ENCODE measurements at places on chromosomes 2 and 18.

DNA sequence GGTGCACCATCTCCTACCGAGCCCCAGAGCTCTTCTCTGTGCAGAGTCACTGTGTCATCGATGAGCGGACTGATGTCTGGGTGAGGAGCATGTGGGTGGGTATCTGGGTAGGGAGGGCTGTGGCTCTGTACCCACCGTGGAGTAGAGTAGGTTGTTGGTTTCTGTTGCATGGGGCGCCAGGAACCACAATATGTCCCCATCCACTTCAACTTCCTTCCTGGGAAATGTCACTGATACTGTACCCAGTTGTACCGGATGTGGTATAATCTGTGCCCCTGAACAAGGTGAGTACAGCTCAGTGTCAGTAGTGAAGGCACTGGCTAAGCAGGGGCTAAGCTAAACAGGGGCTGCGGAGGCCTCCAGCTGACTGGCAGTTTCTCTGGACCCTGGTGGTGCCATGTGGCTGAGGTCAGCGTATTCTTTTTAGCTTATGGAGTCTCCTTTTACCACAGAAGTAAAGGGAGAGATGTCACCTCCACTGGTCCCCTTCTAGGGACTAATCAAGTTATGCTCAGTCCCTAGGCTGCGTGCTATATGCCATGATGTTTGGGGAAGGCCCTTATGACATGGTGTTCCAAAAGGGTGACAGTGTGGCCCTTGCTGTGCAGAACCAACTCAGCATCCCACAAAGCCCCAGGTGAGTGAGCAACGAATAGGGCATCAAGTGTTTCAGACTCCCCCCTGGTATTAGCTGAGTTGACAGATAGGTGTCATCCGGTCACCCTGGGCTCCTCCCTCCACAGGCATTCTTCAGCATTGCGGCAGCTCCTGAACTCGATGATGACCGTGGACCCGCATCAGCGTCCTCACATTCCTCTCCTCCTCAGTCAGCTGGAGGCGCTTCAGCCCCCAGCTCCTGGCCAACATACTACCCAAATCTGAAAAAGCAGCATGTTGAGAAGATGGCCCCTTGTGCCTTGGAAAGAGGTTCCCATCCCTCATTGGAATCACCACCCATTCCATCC, 2.7 kb downstream of the STK16 start:
- DNase-seq: peak; percentile 30

GRCh38 chr2:170428868-170429267, 250.9 kb downstream of the MYO3B start:
- no peak for DNase-seq

DNA sequence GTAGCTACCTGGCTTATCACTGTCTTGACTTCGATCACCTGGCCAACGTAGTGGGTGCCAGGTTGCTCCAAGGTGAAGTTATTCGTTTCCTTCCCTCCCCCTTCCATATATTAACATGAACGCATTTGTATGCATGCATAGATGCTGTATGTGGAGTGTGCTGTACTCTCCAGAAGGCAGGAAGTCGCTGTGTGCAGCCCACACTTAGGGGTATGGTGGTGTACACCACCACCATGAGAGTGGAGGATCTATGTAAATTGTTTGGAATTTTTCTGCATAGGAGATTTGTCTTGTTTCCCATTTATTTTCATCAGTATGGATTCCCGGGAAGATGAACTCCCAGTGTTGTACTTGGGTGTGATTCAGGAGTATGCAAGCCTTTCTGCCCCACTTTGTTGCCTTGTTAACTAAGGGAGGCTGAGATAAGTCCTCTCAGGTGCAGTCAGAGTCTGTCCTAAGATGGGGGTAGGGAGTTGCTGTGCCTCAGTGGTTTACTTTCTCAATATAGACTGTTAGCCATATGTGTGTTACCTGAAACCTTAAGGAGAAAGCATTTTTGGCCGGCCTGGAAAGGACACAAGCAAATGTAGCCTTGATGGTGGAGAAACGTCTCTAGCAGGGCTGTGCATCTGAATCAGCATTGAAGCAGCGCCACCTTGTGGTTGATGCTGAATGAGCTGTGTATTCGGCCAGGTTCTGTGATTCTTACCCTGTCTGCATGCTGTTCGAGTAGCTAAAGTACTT, 149.8 kb downstream of the TANC1 start:
- peak; percentile 60 for DNase-seq

DNA sequence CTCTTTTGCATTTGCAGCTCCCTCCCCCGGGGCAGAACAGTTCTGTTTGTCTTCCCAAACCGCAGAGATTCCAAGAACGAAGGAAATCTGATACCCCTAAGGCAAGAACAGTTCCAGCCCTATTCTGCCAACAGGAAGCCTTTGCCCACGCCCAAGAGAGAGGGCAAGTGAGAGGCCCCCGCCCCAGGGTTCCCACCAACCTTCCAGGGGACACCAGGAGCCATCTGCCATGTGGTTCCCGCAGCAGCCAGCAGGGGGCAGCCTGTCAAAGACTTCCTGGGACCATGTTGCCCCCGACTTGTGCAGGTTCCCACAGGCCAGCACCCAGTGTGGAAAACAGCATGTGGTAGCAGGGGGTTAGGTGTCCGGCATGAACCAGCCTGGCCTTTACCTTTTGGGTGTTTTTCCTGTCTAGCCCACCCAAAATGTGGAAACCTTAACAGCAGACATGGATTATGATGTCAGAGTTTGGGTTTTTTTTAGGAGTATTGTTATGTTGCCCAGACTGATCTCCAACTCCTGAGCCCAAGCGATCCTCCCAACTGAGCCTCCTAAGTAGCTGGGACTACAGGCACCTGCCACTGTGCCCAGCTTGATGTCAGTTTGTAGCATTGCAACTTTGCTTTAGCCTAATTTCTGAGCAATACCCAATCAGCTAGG, 21.7 kb upstream of the EFHD1 start:
- DNase-seq: peak; percentile 70

GRCh38 chr2:71704131-71704561, 250.8 kb downstream of the DYSF start:
- DNase-seq: no peak

- no peak for DNase-seq
These were observed 8.2 kb downstream of the KCTD1 start for GRCh38 chr18:26540043-26540628.

DNA sequence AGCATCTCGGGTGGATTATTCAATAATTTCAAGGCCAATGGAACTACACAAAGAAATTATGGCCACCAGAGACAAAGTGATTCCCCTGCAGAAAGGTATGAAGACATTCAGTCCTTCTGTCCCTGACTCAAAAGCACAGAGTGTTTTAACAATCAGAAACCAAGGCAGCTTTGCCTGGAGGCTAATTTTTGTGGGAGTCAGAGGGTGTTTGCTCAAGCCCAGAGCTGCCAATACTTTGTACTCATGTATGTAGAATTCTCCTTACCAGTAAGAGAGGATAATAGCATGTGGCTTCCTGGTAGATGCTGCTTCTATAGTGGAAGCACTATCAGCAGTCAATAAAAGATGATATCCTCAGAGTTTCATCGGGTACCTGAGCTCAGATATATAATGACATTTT, 178.4 kb downstream of the KCNE4 start:
- no peak for DNase-seq

DNA sequence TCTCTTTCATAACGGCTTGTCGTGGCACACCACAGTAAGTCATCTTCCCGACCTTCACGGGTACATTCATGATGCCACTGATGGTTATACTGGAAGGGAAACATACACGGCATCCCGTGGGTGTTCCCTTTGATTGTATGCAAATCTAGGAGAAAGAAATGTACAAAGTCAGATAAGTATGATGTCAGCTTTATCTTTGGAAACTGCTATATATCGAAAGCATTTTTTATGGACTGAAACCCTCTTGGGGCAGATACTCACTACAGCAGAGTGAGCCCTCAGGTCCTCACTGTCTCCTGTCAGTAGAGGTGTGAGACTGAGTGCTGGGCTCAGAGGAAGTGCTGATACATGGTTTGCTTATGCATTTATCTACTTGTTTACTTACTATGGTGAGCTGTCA, 20.4 kb downstream of the PLA2R1 start:
- no peak for DNase-seq

DNA sequence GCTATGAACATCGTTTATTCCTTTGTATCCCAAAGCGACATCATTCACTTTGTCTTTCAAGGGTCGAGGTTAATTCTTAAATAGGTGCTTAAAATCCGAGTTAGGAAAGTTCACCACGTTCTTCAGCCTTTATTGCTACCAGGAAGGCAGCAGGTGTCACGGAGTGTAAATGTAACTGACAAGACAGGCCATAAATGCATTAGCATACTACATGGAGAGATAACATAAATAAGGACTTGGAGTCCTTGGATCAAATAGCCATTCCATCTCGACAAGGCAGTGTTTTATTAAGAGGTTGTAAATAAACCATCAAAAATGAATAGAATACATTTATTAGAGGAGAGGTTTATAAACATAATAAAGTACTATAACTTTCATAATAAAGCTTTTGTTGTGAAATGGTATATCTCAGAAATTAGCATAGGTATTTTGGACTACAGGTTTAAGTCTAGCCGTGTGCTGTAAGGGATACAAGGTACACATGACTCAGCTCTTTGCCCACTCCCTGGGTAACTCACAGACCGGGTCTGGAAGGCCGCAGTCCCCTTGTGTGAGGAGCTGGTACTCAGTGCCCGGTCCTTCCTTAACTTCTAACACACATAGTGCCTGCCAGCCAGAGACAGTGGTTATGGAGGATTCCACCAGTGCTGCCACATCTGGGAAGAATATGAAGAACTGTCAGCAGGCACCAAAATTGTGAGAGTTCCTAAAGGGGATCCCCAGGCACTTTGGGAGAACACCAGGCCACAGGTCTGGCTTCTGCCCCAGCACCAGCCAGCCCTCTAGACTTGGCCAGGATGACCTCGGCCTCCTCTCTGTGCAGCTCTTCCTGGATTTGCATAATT, 29.4 kb downstream of the CAPN13 start:
- no peak for DNase-seq

DNA sequence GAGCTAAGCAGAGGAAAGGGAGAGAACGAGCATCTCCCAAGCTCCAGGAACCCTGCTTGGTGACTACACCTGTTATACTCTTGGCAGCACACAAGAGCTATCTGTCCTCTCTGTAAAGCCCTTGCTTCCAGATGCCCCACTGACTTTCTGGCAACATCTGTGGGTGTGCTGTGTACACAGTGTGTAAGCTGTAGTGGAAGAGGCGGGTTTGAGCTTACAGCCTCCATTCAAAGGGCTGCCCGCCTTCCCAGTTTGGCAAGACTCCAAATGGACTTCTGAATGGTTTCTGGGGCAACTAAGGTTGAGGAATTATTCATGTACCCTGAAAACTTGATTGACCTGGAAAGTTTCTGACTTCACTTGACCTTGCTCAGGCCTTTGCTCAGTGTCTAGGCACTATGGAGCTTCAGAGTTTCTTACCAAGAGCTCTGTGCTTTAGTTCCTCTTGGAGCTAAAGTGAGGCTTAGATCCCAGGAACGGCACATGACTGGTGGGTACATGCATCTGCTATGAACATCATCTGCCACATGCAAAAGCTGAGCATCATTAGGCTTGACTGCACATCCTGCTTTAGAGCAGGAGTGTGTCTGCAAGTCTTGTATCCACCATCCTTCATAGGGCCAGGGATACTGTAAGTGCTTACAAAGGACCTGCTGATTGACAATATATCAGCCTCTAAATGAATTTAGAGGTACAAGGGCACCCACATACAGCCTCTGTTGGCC, 290.9 kb upstream of the SIX2 start:
- no peak for DNase-seq

Data from stimulated activated CD8-positive, alpha-beta memory T cell treated with anti-CD3 and anti-CD28 coated beads, Interleukin-7, amount 100 ng/mL, for 24 hours (primary cell).